ENCODE measurements at places on chromosomes 5 and 9.

- no peak for DNase-seq
Measured at GRCh38 chr5:82881571-82882174, 195.5 kb downstream of the TMEM167A start.

DNA sequence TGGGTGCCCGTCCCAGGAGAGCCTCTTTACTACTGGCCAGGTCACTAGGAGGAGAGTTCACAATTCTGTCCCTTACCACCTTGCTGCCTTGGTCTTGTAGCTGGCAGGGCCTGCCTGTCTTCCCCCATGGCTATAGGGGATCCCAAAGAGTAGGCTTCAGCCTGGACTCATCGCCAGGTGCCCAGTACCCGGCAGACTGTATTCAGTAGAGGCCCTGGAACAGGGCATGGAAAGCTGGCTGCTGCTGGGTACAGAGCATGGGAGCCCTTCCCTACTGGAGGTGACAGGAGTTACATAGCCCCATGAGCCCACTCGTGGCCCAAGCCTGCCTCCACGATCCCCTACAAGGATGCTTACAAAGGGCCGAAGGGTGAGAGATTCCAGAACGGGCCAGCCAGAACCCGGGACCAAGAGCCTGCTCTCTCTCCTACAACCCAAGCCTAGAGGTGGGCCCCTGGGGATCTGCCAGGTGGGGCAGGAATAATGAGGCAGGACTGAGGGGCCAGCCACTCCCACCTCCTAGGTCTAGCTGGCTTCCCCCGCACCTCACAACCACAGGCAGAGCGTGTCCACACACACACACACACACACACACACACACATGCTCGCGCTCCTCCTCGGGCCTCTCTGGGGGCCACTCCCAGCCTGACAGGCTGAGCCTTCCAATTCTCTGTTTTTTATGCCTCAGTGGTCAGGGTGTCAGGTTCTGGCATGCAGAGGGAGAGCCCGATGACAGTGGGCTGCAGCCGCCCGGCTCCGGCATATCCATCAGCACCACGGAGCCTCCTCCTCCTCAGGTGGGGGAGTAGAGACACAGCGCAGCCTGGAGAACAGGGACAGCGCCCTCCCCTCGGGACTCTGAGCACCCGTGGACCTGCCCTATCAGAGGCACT lies 186.0 kb downstream of the PAX5 start:
- DNase-seq, result no peak

DNA sequence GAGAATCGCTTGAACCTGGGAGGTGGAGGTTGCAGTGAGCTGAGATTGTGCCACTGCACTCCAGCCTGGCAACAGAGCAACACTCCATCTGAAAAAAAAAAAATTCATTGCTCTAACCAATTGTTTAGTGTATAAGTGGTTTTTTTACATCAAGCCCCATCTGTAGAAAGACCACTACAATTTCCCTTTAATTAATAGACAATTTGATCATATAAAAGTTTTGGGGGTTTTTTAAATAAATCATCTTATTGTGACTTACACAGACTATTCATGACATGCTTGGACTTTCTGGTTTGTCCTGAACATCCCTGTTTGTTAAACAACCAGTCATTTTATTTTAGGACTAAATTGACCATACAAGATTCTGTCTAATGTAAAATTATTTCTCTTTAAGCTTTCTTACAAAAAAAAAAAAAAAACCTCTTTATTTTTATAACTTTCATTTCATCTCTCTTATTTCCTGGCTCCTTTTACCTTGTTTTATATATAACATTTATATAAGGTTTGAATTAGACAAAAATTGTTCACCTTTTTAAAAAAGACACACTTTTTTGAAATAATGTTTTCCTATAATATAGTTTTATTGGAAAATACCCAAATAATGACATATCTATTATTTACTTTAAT lies 9.8 kb upstream of the FANCC start:
- DNase-seq, result no peak

GRCh38 chr5:154783774-154784460 lies 28.7 kb downstream of the LARP1 start:
- no peak for DNase-seq

- DNase-seq, result no peak
Measured at GRCh38 chr5:78595458-78595921, 53.1 kb downstream of the LHFPL2 start.

GRCh38 chr9:107284636-107285035 lies 1.6 kb downstream of the RAD23B start:
- DNase-seq, result no peak

GRCh38 chr9:136531186-136531903 lies 14.5 kb downstream of the NOTCH1 start:
- no peak for DNase-seq

DNA sequence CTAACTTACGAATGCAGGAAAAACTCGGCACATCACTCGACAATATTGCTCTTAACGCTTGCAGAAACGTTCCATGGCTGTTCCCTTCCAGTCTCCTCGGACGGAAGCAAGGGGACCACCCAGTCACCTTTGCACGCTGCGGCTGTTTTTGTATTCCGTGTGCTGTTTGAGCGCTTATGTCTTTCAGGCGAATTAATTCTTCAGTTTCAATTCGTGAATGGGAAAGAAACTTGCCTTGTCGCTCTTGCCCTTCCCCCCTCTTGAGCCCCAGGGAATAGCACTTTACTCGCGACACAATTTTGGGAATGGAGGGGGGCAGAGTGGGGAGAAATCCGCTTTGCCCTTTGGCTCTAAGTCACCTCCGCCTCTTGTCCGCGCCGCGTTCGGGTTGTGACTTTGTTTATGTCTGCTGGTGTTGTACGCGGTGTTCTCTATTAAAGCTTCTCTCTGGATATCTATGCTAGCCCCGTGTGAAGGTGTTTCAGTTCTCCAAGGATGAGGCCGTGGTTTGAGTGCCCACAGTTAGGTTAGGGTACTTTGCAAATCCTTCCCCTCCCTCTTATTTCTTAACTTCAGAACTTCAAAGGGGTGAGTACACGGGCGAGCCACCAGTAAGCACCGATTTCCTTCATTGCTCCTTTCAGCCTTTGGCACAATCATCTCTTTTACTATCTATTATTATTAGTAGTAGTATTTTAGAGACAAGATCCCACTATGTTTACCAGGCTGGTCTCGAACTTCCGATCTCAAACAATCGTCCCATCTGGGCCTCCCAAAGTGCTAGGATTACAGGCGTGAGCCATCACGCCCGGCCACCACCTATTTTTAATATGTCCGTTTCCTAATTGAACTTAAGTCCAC lies 2.7 kb downstream of the FOXB2 start:
- no peak for DNase-seq

Measured in CD4-positive, alpha-beta T cell treated with Interleukin-2 at 100 ng/mL for 4 hours (primary cell).